ENCODE measurements at places on chromosomes 6 and 20.

DNA sequence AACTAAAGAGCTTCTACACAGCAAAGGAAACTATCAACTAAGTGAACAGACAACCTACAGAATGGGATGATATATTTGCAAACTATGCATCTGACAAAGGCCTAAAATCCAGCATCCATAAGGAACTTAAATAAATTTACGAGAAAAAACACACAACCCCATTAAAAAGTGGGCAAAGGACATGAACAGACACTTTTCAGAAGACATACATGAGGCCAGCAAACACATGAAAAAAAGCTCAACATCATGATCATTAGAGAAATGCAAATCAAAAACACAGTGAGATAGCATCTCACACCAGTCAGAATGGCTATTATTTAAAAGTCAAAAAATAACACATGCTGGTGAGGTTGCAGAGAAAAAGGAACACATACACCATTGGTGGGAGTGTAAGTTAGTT, 24.5 kb downstream of the AGPAT4 start:
- DNase-seq = no peak

- no peak for DNase-seq
Measured at GRCh38 chr6:93418408-93419303, 703 bp downstream of the EPHA7 start.

GRCh38 chr6:52538252-52538900, 38.5 kb downstream of the TRAM2 start:
- no peak for DNase-seq

DNA sequence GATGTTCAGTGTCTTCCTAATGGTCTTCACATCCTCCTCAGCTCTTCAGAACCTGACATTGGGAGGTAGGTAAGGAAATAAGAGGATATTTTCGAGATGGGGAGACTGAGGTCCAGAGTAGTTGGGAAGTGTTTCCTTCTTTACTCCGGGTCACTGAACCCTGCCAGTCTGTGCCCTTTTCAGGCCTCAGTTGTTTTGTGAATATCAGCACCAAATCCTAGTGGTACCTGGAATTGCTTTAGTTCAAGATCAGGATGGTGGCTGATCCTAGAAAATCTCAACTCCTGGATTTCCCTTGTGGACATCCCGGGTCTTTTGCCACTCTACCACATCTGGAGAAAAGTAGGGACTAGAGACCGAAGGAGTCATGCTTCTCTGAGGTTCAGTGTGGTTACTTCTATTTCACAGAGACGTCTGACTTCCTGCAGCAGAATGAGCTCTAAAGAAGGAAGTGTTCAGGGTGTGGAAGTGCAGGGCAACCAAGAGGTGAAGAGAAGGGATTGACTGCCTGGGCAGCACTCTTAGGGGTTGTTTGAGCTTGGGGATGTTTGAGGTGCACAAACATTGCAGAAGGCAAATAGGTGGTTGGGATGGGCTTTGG, 995 bp downstream of the STK4 start:
- DNase-seq = no peak

Measured in activated T-cell treated with anti-CD3 and anti-CD28 coated beads for 1 hour (primary cell).